ENCODE measurements at places on chromosomes 3 and 15. TPM values are rescaled to one million over a fixed set of nuclear protein-coding genes. Genes with fewer than 3 reads are reported as not detected.

FAM174B gene
- 19.9 TPM for total RNA-seq

SEMA5B gene
- not detected for total RNA-seq

CCDC39 gene
- total RNA-seq: not detected

LSG1 gene
- 70.7 TPM for total RNA-seq

CDHR4 gene
- total RNA-seq: not detected

CYP8B1 gene
- not detected for total RNA-seq

NRG4 gene
- not detected for total RNA-seq

DGKG gene
- total RNA-seq: 14.4 TPM

TMCO5A gene
- total RNA-seq: not detected

GRAMD1C gene
- total RNA-seq: 2.2 TPM

RBM5 gene
- 37.1 TPM for total RNA-seq

MYO1E gene
- 131 TPM for total RNA-seq

CLDN18 gene
- total RNA-seq: not detected

ADGRG7 gene
- not detected for total RNA-seq

LYZL4 gene
- not detected for total RNA-seq

C3orf85 gene
- not detected for total RNA-seq

ZMYND10 gene
- 3.2 TPM for total RNA-seq

GOLGA6D gene
- total RNA-seq: not detected

SCAANT1 gene
- total RNA-seq: not detected

CCR1 gene
- 5.6 TPM for total RNA-seq

ZNF80 gene
- not detected for total RNA-seq

ZDHHC23 gene
- 10.9 TPM for total RNA-seq

C3orf22 gene
- not detected for total RNA-seq

SEMA3G gene
- not detected for total RNA-seq

ROPN1 gene
- total RNA-seq: not detected

TRPM1 gene
- total RNA-seq: 0.02 TPM

ADPRH gene
- 1.1 TPM for total RNA-seq

MED12L gene
- total RNA-seq: 0.15 TPM

LRRC49 gene
- total RNA-seq: 6.5 TPM

AADACL2 gene
- not detected for total RNA-seq

Measured in M059J (cell line).